Activated T-cell treated with anti-CD3 and anti-CD28 coated beads, Interleukin-2, amount 50 U/mL, for 1 hour (primary cell): ENCODE measurements at places on chromosomes 13 and 19.
A peak's percentile ranks its signal among the peaks of the same experiment; 100 is the strongest.

GRCh38 chr13:67001363-67001762 is 228.8 kb downstream of the PCDH9 start:
- DNase-seq = no peak

- no peak for DNase-seq
These were observed 3.6 kb downstream of the FOXO1 start for GRCh38 chr13:40662866-40663265.

GRCh38 chr13:66237411-66238062 is 992.6 kb downstream of the PCDH9 start:
- DNase-seq = no peak

- DNase-seq = no peak
These were observed 140.9 kb downstream of the TBC1D4 start for GRCh38 chr13:75341028-75341427.

DNA sequence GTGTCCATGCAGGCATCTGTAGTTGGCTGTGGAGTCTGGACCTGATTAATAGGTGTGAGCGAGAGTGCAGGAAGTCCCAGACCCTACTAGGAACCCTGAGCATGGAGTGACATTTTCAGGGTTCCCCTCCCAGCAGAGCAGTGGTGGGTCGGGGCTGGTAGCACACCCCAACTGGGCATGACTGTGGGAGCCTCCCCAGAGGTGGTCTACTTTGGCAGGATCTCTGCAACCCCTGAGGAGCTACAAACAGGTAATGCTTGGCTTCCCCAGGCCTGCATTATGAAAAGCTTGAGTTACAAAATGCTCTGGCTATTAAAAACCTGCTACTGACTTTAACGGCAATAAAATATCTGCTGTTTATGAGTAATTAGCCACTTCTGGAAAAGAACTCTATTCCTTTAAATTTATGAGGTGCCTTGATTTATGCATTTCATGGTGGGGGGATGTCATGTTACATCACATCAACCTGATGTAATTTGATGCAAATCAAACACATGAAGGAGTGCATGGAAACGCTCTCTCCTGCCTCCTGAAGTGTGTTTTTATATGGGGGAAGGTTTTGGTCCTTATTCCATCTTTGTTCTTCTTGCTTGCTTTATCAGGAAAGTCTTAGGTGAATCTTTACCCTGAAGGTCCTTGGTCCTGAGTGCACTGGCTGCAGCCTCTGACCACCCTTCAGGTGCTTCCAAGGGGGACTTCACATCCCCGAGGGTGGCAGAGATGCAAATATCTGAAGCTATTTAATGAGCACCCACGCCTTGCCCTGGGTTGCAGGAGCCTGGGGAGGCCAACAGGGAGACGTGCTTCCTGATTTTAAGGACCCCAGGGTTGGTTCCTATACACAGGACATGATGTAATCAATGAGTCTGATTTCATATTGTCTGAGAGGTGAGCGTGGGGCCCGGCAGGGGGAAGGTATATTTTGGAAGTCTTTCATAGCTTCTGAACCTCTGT is 54.0 kb downstream of the ZNF536 start:
- no peak for DNase-seq

GRCh38 chr13:47119575-47120235 is 222.9 kb upstream of the HTR2A start:
- no peak for DNase-seq

GRCh38 chr13:70407486-70407885 is 299.2 kb upstream of the KLHL1 start:
- no peak for DNase-seq

- DNase-seq = no peak
These were observed 892.9 kb downstream of the EFNB2 start for GRCh38 chr13:105642511-105642958.

- no peak for DNase-seq
These were observed 837 bp downstream of the GNA15 start for GRCh38 chr19:3136684-3137055.

GRCh38 chr19:33316541-33317264 is 14.4 kb upstream of the CEBPA start:
- DNase-seq = no peak

DNA sequence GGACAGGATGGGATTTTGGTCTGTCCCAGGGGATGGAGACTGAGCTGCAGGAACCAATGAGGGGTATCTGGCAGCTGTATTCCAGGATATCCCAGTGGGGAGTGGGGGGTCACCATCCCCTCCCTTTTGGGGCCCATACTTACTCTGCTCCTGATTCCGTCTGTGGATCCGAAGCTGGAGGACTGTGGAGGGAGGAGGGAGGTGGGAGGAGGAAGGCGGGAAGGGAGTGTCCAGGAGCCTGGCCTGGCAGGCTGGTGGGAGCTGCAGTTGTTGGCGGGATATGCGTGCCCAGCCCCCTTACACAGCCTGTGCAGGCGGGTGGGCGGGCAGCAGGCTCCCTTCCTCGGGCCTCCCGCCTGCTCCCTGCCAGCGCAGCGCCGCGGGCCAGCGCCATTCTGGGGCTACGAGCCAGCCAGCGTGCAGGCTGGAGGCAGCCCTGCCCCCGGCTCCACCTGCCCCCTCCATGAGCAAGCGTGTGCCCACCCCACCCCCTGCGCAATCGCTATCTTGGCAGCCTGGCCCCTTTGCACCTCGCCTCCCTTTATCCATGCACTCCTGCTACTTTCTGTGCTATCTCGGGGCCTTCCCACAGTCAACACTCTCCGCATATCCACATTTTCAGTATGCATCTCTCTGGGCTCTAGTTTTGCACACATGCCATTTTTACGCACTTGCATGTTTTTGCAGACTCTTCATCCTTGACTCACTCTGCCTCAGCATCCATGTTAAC is 2.8 kb downstream of the MAMSTR start:
- no peak for DNase-seq

DNA sequence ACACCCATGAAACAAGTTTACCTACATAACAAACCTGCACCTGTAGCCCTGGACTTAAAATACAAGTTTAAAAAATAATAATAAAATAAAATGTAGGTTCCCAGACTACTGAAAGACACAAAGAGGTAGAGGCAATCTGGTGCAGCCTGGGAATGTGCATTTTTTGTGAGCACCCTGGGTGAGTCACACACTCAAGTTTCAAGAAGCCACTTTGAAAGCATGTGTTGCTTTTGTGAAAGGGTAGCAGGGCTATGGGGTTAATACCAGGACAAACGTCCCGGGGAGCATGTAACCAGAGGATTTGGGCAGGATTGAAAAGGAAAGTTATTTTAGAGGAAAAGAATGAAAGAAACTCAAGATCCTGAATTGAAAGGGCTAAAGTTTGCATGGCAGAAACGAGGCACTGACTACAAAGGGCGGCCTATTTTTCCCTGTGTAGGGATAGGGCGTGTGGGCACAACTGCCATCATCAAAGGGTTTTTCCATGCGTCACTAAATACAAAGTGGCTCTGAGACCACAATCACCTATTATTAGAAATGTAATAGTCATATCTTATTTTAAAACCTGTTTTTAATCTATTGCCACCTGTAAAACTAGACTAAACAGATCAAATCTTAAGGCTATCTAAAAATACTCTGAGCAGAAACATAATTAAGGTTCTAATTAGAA is 314.9 kb downstream of the COG6 start:
- no peak for DNase-seq

GRCh38 chr13:109192306-109192705 is 562.9 kb downstream of the MYO16 start:
- no peak for DNase-seq

- DNase-seq = peak; percentile 87
These were observed at the start of gene TPGS1 for GRCh38 chr19:507286-508203. Gene TPGS1 (plus strand): TSS chr19:507497. CDS start chr19:507507, 10 bp downstream.

DNA sequence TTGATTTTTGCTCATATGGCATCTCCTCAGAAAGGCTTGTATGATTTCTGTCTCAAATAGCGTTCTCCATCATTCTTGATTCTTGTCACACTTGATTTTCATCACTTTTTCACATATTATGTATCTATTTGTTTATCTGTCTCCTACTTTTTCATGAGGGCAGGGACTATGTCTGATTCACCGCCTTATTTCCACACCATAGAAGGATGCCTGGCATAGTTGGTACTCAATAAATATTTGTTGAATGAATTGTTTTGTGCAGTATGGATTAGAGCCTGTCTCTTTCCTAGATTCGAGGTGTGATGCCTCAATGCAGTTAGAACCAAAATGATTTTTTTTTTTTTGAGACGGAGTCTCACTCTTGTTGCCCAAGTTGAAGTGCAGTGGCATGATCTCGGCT is 12.1 kb downstream of the SAE1 start:
- no peak for DNase-seq
